ENCODE measurements at places on chromosomes 5 and 9.

GRCh38 chr9:17075758-17076485, 58.9 kb upstream of the CNTLN start:
- DNase-seq, result no peak

DNA sequence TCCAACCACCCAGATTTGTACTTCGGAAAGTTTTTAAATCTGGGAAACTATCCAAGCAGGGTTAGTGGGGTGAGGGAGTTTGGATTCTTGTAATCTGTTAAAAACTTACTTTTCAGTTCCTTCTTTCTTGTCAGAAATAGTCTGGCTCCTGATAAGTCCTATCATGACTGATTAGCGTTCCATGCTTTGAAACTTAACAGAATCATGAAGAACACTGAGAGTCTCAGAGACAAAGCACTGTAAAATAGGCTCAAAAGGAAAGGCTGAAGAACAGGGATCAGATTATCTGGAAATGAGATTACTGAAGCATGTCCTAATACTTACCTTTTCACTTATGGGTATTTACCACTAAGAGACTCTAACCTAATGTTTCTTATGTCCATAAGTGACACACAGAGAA, 242.5 kb downstream of the ARRDC3 start:
- DNase-seq, result no peak

- DNase-seq, result no peak
Observed at GRCh38 chr5:72812488-72812887, 4.0 kb upstream of the TNPO1 start.

GRCh38 chr9:112032743-112033142, 136.1 kb downstream of the UGCG start:
- DNase-seq, result no peak

DNA sequence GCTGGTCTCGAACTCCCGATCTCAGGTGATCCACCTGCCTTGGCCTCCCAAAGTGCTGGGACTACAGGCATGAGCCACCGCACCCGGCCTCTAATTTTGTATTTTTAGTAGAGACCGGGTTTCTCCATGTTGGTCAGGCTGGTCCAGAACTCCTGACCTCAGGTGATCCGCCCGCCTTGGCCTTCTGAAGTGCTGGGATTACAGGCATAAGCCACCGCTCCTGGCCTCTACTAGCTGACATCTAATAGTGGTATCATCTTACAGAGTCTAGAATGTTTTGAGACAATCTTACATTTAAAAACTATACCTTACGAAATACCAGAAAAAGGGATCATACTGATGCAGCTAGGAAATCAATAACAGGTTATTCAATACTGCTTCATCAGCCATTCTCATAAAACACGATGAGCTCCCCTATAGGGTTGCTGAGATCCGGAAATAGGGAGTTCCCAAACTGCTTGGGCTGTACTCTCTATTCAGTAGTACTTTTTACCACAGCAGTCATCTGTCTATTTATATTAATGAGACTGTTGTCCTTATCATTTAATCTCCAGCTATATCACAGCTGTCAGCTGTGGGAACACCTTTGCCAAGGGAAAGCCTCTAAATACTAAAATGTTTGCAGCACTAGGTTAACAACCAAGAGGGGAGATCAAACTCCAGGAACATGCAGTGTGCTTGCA, 8.1 kb upstream of the UBE2D2 start:
- DNase-seq, result no peak

DNA sequence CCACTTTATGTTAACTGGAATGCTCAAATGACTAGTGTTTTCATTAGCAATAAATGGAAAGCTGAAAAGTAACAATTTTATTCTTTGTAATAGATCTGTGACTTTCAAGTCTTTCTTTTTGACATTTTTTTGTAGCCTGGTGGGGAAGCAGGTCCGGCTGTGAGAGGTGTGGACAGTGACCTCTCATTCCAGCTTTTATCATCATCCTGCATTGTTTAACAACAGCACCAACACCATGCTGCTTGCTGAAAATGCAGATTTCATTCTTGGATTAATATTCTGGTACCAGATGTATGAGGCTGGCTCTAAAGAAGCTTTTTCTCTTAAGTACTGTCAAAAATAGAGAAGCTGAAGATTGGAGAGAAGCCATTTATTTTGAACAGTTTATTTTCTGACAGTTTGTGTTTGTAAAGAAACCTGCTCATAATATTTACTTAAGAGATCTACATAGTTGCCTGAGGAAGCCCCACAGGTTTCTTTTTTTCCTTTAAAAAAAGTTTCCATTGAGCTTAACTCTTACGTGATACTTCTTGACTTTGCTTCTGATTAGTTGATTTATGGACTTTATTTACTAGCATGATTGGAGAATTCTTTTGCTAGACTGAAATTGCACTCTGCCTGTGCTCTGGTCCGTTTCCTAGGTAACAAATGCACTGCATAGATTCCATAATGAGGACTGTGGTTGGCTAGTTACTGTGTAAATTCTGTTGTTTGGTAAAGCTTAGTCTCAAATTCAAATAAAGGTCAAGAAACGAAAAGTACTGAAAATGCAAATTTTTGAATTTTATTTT, 3.4 kb downstream of the KIAA1958 start:
- no peak for DNase-seq

DNA sequence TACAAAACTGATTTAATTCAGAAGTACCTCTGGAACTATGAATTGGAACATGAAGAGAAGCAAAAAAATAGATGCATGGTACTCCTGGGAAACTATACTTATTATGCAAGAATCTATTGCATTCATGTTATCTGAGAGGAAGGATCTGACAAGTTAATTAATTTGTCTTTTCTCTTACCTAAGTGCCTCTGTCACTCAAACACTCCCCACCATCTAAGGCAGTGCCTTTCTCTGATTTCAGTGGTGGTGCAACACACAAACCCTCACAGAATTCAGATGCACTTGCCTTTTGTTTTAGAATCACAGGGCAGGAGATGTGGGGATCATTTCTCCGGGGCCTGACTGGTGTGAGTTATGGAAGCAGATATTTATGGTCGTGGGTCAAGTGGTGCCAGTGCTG, 52.5 kb upstream of the C9orf72 start:
- no peak for DNase-seq

DNA sequence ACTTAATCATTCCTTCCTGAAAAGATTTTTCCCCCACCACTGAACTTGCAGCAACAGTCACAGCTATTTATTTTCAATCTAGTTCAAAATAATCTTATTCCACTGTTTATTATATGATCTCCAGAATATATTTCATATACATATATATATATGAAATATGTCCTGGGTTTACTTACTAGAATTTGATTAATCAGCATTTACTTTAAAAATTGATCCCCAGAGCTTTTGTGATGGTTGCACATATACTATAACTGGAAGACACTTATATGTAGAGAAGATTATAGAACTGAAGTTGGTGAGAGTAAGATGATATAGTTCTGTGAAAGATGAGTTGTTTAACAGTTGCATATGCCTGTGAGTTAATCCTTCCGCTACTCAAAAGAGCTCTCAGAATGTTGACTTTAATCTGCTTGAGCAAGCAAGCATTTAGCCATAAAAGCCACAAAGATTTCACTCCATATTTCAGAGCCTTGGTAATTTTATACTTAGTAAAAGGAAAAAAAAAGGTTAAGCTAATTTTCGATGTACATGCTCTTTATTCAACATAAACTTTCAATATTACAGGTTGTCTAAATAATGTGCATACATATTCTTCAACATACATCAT, 399.3 kb upstream of the CDH9 start:
- DNase-seq, result no peak

GRCh38 chr9:119003882-119004617, 365.2 kb downstream of the BRINP1 start:
- no peak for DNase-seq

GRCh38 chr9:99138424-99139284, 33.7 kb downstream of the TGFBR1 start:
- DNase-seq, result no peak

GRCh38 chr9:25936031-25936430, 257.8 kb upstream of the TUSC1 start:
- no peak for DNase-seq

DNA sequence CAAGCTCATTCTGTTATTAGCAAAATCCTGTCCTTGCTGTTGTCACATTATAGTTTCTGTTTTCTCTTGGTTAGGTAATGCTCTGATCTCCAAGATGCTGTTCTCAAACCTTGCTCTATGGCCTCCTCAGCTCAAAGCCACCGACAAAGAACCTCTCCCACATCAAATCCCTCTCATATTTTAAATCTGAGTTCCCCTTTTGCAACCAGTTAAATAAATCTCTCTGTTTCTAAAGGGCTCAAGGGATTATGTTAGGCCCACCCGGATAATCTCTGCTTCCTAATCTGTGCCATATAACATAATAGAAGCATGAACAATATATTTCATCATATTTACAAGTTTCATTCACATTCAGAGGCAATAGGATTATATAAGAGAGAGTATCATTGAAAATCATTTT, 286.0 kb downstream of the CYLC2 start:
- DNase-seq, result no peak

- DNase-seq, result no peak
Observed at GRCh38 chr9:68577774-68578591, 37.3 kb upstream of the TMEM252 start.

GRCh38 chr5:135269931-135270421, 129.1 kb downstream of the MACROH2A1 start:
- no peak for DNase-seq

DNA sequence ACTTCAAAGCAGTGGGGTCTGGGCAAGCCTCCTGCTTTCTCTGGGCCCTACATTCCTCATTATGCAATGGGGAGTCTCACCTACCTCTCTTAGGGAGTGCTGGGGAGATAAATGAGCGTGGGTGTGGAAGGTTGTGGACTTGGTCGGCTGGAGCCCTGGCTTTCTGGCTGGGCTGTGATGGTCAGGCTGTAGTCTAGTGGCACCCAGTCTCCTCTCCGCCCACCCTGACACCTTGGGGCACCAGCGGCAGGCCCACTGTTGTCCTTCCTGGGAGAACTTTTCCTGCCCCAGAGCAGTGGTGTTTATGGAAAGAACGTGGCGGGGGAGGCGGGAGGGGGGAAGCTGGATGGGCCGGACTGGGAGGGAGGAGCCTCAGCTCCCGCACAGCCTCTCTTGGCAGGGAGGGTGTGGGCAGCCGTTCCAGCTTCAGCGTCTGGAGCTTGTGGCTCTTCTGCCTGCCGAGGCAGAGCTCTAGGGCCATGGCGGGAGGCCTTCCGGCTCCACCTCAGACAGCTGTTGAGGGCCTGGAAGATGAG, 4.1 kb downstream of the PTGS1 start:
- no peak for DNase-seq

DNA sequence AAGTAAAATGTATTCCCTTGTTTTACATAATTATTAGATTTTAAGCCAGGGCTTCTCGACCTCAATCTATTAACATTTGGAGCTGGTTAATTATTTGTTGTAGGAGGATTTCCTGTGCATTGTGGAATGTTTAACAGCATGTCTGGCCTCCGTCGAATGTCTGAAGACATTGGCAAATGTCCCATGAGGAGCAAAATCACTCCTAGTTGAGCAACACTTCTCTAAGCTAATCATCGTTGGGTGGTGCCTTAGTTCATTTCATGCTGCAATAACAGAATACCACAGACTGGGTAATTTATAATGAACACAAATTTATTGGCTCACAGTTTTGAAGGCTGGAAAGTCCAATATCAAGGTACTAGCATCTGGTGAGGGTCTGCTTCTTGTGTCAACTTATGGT, 13.4 kb upstream of the VPS13A start:
- DNase-seq, result no peak

DNA sequence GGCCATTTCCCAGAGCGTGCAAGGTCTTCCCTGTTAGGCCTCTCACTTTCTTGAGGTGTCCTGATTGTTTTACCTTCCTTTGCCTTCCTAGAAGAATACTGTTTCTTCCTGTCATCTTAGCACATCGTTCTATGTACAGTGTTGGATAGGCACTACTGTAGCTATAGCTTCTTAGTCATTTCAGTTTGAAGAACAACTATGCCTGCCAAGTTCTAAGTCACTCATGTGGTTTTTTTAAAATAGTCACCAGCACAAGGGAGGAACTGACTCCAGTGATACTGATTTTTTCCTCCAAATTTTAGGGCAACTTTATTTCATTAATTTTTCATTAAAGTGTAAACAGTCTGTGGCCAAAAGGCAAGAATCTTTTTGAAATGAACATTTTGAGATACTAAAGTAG, 122.4 kb upstream of the NR5A1 start:
- no peak for DNase-seq

GRCh38 chr5:87079219-87079618, 188.5 kb upstream of the RASA1 start:
- no peak for DNase-seq

Data from stimulated activated CD8-positive, alpha-beta memory T cell treated with anti-CD3 and anti-CD28 coated beads, Interleukin-4, amount 100 ng/mL, for 1 hour (primary cell).